Activated T-helper 9 cell treated with anti-CD3 and anti-CD28 coated beads, Interleukin-2, amount 50 U/mL, for 16 hours (primary cell): ENCODE measurements at places on chromosomes 2 and 18.

GRCh38 chr2:216221811-216222210 lies 112.7 kb downstream of the XRCC5 start:
- no peak for DNase-seq

DNA sequence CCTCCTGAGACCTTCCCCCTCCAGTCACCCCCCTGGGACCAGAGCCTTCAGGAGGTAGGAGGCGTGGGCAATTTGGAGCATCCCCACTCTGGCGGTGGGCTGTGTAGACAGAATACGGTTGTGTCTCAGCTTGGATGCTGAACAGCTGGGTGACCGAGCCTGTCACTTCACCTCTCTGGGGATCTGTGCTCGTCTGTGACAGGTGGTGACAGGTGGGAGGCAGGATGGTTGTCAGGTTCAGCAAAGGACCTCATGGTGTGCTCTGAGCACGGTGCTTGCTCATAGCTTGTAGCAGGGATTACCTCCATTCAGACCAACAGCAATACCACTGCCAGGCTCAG lies 186.5 kb upstream of the HS6ST1 start:
- no peak for DNase-seq

GRCh38 chr2:47003641-47004427 lies 88.2 kb upstream of the MCFD2 start:
- no peak for DNase-seq

DNA sequence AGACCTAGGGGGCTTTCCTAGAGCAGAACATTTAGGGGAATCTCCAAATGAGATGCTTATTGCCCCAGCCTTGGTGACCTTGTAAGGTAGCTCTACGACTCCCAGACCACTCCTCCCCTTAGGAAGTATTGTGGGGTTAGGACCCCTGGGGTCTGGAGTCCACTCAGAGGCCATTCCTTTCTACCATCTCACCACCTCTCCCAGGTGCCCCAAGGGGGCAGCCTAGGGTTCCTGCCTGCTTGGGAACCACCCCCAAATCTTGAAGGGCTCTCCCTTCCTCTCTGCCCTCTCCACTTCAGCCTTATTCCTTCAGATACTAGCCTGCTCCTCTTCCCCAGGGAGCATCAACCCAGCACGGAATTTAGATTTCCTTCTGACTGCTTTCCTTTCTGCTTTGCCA lies 17.5 kb upstream of the EXOC6B start:
- DNase-seq, result no peak

GRCh38 chr2:50018292-50018691 lies 864.0 kb upstream of the FSHR start:
- no peak for DNase-seq

DNA sequence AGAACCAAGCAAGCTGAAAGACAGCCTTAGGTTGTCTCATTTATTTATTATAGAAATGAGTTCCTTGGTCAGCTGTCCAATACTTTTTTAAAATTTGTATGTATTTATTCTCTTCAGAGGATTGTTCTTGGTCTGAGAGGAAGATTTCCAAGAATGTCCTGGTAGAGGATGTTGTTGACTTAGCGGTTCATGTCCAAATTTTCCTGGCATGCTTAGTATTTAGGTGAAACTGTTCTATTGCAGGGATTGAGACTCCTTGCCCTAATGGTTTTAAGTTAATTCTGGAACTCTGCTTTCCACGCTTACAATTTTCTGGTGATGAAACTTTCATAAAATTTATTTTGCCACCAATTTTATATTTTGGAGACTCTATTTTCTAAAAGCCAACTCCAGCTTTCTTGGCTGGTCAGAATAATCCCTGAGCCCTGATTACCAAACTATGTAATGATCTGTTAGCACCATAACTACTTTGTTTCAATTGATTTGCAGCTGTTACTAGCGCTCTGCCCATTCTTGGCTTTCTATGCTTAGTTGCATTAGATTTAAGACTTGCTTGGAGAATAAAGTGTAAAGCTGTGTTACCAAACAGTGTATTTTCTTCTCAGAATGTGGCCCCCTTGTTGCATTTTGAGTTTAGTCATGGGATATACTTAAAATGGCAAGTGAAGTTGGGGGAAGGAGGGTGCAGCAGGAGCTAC lies 1868.8 kb upstream of the CELF4 start:
- no peak for DNase-seq
